ENCODE measurements at places on chromosomes 16 and 17.

- DNase-seq = peak; percentile 90
Measured at GRCh38 chr16:3431779-3432219, 11.5 kb downstream of the ZNF597 start.

GRCh38 chr16:69827524-69827923, 65.4 kb downstream of the WWP2 start:
- no peak for DNase-seq

DNA sequence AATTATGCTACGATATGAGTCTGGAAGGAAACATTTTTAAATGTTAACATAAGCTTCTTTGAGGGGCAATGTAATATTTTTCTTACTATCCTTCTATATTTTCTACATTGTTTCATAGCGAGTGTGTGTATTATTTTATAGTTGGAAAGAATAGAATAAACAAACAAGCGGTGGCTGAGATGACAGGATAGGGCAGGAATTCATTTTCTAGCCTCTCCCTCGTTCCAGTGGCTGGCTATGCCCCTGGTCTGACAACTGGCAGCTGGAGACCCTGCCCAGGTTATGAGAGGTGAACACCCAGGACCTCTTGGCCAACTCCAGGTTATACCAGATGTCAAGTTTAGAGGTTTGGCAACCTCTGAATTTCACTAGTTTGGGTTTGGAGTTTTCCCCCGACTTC, 14.5 kb upstream of the TNRC6C start:
- no peak for DNase-seq

DNA sequence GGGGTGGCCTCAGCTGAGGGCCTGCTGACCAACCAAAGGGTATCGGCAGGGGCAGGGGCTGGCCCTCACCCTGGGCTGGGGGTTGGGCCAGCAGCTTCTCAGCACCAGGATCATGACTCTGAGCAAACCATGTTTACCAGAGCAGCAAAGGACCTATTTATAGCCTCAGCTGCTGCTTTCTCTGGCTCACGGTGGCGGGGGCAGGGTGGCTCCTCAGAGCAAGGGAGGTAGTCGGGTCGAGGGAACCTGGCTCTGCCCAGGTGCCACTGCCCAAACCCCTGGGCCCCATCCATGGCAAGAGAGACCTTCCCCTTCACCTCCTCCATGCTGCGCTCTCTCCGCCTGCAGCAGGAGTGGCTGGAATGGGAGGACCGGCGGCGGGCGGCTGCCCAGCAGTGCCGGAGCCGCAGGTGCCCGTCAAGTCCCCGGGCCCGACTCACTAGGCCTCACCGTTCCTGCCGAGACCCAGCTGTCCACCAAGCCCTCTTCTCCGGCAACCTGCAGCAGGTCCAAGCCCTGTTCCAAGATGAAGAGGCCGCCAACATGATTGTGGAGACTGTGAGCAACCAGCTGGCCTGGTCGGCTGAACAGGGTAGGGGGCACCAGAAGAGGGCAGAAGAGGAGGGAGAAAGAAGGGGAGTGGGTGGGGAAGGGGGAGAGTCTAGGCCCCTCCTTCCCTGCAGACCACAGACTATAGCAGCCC, at the start of gene ASB16:
Gene ASB16, plus strand, starts transcription at position 206 of the 703 bp plus-strand sequence. Its CDS starts 86 bp downstream, at position 292.
- DNase-seq = no peak

GRCh38 chr17:82302991-82303943, 14.1 kb downstream of the CD7 start:
- no peak for DNase-seq

- peak; percentile 21 for DNase-seq
Measured at GRCh38 chr16:79535130-79535529, 65.4 kb downstream of the MAF start.

GRCh38 chr17:45221081-45222013, at the start of gene FMNL1:
Gene FMNL1, plus strand, starts transcription at chr17:45221885. Its CDS starts 240 bp downstream, at chr17:45222125.
- DNase-seq = peak; percentile 87

All from NB4 (cell line).